ENCODE measurements at places on chromosomes 1 and 21.

DNA sequence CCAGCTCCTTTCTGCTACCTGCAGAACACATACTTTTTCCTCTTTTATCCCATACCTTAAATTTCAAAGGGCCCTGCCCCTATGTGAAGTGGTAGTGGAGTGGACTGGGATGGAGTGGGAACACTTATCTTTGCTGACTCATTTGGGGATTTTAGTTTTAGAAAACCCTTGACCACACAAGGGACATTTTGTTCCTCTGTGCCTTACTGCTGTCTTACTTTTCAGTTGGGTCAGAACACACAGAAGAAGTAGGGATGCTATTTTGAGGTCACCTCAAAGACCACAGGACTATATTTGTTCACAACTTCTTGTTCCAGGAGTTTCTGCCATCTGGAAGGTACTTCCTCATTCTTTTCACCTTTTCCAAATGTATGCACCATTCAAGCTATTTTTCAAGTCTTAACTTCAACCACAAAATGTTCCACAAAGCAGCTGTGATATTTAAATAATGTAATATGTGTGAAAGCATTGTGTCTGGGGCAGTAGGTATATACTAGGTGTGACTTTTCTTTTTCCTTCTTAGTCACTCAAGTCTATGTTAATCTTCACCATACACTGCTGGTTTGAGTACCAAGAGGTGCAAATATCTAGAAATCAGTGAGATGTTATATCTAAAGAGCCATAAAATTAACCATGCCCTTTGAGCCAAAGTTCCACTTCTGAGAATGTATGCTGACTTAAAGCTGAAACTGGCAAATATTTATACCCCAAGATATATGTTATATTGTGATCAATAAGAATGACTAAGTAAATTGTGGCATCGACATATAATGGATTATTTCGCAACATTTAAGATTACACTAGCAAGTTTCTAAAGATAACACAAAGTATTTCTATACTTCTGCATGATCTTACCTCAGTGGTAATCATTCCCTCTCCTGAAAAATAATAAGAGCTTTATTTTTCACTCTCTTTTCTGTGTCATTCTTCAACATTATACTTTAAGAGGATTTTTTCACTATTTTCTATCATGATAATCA lies 308.5 kb downstream of the MRPL39 start:
- H3K36me3 ChIP-seq: no peaks in the 10 kb centered on the region
- H3K27ac ChIP-seq: no peak overlapping the region
- H3K27me3 ChIP-seq: no peaks in the 10 kb centered on the region
- no peaks in the 10 kb centered on the region for H3K4me1 ChIP-seq
- no peak overlapping the region for H3K4me3 ChIP-seq

DNA sequence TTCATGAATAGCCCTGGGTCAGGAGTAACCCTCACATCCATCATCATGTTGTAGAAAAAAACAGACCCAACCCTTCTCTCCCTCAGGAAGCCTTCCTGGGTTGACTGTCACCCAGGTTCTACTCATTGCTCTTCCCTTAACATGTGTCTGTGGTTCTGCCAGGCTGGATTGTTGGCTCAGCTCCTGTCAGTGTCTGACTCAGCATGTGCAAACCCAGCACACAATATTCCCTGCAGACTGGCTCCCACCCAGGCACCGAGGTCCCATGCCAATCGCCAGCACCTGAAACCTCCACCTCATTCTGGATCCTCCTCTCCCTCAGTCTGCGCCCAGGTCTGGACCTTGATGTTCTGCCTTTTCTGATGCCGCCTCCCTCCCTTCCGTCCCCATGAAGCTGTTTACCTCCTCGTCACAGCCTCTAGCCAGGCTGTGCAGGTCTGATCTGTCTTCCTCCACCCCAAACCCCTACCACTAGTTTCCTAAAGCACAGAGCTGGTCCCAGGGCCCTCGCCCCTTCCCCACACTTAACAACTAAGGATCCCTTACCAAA lies 4.3 kb upstream of the S100A8 start:
- H3K4me1 ChIP-seq: no peaks in the 10 kb centered on the region
- no peak overlapping the region for H3K27ac ChIP-seq
- no peak for DNase-seq
- no peak overlapping the region for H3K4me3 ChIP-seq
- H3K27me3 ChIP-seq: no peaks in the 10 kb centered on the region

DNA sequence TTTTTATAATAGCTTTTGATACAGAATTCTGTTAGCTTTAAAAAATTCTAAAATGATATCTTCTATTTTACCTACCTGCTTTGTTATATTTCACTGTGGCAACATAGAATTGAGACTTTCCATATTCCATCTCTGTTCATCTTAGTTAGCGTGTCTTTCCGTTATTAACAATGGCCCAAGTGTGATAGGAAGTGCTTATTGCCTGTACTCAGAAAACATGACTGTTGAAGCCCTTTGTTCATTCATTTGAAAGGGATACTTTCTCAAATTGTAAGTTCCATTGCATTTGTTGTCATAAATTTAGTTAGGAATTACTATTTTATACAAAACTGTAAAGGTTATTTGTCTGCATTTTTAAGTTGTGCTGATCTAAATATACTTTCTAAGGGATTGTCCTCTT lies 73.1 kb downstream of the LAMC1 start:
- H3K36me3 ChIP-seq: no peaks in the 10 kb centered on the region
- H3K27ac ChIP-seq: no peak overlapping the region
- no peaks in the 10 kb centered on the region for H3K4me1 ChIP-seq
- DNase-seq: no peak
- H3K27me3 ChIP-seq: peaks cover 5% of the 10 kb centered on the region
- H3K4me3 ChIP-seq: no peak overlapping the region

DNA sequence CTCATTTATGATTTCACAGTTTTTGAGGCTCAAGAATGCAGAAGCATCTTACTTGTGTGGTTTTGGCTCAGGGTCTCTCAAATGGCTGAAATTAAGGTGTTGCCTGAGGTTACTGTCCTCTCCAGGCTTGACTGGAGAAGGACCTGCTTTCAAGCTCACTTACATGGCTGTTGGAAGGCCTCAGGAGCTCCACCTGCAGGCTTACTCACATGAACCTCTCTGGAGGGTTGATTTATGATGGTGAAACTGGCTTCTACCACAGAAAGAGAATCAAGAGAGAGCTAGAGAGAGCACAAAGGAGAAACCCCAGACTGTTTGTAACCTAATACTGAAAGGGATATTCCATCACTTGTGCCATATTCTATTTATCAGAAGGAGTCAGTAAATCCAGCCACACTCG lies 6.2 kb upstream of the KCNK2 start:
- no peak overlapping the region for H3K4me3 ChIP-seq
- H3K36me3 ChIP-seq: no peaks in the 10 kb centered on the region
- DNase-seq: no peak
- H3K27ac ChIP-seq: no peak overlapping the region
- no peaks in the 10 kb centered on the region for H3K4me1 ChIP-seq

- H3K36me3 ChIP-seq: peaks cover 30% of the 10 kb centered on the region
- DNase-seq: no peak
- no peak overlapping the region for H3K27ac ChIP-seq
- no peak overlapping the region for H3K4me3 ChIP-seq
- H3K4me1 ChIP-seq: no peaks in the 10 kb centered on the region
Measured at GRCh38 chr1:108601708-108602410, 42.0 kb downstream of the EEIG2 start.

Measured in T-cell (primary cell).